ENCODE measurements at places on chromosomes 12 and 14.

DNA sequence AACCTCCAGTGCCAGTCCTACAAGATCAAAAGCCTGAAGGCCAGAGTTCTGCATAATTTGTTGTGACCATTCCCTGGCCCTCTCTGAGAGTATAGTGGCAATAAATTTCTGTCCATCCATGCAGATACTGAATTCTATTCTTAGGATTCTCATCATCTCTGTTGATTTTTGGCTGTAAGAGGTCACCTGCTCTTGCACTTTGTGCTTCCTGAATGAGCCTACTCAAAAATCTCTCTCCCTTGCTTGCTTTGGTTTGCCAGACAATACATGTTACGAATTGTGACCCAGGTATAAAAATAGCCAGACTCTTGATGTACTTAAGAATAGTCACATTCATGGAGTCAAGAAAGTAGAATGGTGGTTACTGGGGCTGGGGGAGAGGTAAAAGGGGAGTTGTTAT, 16.7 kb downstream of the ZNF664 start:
- no peak for DNase-seq

DNA sequence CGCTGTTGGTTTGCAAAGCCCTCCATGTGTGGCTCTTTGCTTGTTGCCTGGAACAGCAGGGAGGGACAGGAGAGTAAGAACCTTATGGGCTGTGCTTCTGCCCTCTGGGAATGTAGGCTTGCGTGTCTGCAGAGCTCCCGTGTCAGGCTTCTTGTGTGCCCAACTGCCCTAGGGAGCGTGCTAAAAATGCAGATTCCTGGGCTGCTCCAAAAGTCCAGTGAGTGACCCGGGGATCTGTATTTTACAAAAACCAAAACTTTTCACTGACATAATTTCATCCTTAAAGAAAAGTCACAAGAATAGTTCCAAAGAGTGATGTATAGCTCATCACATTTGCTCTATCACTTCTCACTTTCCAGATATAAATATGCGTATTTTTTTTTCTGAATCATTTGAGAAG, 34.8 kb upstream of the CCDC63 start:
- DNase-seq = no peak

DNA sequence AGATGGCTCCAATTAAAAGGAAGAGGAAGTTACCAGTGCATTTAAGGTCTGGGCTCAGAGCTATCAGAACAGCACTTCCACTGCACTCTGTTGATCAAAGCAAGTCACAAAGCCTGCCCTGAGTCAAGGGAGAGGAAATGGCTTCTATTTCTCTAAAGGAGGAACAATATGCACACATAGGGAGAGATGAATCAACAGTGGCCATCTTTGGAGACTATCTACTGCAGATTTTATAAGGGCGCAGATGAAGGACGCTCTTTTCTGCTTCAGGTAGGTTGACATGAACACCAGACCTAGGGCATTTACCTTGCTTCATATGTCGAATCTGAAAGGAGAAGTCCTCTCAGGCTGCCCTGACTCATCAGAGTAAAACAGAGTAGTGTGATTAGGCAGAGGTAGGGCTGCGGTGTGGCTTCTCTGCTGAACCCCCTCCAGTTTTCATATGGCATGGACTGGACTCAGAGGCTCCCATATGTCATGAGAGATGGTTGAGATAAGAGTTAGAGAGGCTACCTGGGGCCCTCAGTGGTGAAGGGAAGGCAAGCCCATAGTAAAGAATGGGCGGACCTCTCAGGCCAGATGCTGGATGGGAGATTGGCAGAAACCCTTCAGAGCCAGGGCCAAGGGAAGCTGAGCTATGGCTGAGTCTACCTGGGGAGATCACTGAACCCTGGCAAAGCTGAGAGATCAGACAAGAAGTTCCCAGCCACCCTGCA, 84.4 kb downstream of the ARF6 start:
- DNase-seq = peak; percentile 69

- DNase-seq = no peak
Measured at GRCh38 chr14:92317511-92317910, 5.5 kb upstream of the SLC24A4 start.

GRCh38 chr14:24430143-24430681, 458 bp downstream of the KHNYN start:
- DNase-seq = peak; percentile 72

DNA sequence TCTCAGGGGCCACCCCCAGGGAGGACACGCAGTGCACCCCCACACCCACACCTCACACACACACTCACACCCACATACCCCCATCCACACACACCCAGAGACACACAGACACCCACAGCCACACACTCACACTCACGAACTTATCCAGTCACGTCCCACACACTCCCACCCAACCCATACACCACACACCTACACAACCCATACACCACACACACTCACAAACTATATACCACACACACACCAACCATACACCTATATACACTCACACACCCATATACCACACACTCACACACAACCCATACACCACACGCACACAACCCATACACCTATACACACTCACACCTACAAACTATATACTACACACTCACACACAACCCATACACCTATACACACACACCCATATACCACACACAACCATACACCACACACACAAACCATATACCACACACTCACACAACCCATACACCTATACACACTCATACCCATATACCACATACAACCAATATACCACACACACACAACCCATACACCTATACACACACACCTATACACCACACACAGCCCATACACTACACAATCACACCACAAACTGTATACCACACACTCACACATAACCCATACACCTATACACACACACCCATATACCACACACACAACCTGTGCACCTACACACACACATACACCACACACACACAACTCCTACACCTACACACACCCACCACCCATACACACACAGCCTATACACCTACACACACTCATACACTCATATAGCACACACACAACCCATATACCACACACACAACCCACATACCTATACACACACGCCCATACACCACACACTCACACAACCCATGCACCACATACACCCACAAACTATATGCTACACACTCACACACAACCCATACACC, 42.7 kb downstream of the TMEM121 start:
- DNase-seq = no peak

GRCh38 chr14:26984311-26985177, 386.7 kb upstream of the NOVA1 start:
- peak; percentile 30 for DNase-seq

GRCh38 chr12:116808113-116809105, 70.3 kb downstream of the RNFT2 start:
- no peak for DNase-seq

GRCh38 chr12:5072311-5072710, 28.6 kb downstream of the KCNA5 start:
- DNase-seq = no peak

DNA sequence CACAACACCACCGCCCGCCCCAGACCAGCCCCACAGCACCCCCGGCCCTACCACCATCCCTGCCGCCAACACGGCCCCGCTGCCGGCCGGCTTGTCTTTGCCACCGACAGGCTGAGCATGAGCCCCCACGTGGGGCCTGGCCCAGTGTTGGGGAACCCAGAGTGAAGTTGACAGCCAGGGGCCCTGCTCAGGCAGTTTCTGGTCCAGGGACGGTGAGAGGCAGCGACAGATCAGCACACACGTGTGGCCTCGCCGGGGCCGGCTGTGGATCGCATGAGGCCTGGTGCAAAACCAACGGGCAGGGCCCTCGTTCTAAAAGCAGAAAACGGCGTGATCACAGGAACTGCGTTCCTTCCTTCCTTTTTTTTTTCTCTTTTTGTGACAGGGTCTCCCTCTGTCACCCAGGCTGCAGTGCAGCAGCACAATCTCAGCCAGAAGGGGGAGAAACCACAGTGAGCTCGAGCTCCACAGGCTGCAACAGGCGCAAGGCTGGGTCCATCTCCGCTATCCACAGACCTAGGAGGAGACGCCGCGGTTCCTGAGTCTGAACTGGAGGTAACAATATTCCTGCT, 50.5 kb upstream of the FBRSL1 start:
- no peak for DNase-seq

DNA sequence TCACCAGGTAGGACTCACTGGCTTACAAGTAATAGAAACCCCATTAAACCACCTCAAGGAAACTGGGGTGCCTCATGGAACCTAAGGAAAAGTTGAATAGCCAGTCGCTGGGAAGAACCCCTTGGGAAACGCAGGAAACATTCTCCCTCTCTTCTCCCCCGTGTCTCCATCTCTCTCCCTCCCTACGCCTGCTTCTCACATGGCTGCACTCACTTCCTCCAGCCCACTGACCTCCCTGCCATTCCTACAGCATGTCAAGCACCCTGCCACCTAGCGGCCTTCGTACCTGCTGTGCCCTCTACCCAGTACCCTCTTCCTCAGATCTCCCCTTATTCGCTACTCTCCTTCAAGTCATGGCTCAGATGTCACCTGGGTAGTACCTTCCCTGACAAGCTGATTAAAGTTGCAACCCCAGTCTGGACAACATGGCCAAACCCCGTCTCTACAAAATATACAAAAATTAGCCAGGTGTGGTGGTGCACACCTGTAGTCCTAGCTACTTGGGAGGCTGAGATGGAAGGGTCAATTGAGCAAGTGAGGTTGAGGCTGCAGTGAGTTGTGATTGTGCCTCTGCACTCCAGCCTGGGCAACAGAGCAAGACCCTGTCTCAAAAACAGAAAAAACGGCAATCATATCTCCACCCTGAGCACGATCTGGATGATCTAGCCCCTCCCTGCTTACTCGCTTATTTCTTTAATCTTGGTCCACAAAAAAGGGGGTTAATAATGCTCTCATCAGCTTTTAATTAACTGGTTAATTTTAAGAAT, 6.4 kb upstream of the DTX1 start:
- no peak for DNase-seq

DNA sequence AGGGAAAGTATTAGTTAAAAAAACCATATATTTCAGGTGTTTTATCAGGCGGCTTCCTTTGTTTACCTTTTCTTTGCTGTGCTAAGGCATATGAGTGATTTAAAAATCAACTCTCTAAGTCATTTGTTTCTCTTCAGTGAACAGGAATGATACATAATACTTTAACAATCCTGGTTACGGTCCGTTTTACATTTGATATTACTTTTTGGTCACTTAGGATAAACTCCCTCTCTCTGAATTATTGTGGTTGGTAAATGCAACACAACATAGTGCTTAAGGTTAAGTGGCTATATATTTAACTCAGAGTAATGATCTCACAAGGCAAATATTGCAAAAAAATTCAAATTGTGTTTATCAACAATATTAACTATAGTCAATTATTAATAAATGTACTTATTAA, 32.7 kb upstream of the AKAP6 start:
- no peak for DNase-seq

- DNase-seq = no peak
Measured at GRCh38 chr14:88553886-88554456, 836 bp downstream of the PTPN21 start.

GRCh38 chr12:77847060-77847541, 16.4 kb downstream of the NAV3 start:
- DNase-seq = peak; percentile 2

DNA sequence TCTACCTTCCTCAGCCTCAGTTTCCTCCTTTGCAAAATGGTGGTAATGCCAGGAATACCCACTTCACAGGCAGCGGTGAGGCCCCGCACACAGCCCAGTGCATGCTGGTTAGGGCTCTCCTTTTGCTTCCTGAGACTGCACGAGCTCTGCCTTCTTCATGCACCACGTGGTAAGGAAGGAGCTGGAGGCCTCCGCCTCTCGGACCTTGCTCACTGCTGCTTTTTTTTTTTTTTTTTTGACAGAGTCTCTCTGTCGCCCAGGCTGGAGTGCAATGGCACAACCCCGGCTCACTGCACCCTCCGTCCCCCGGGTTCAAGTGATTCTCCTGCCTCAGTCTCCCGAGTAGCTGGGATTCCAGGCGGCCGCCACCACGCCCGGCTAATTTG, 18.1 kb downstream of the TAMALIN start:
- peak; percentile 86 for DNase-seq

DNA sequence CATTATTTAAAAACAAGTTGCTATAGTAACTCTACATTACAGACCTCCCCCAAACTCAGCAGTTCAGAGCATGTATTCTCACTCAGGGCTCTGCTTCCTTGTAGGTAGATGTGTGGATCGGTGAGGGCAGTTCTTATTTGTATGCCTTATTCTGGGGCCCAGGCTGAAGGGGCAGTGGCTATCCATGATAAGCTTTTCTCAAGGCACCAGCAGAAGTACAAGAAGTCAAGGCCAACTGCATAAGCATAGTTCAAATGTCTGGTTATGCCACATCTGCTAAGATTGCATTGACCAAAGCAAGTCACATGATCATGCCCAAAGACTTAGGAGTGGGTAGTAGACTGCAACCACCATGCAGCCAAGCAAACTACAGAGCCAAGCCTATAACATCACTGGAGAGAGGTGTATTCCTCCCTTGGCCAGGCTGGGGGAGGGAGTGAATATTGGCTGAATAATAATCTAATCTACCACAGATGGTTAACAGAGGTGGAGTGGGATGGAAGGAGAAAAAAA, 4.6 kb downstream of the PSEN1 start:
- no peak for DNase-seq

DNA sequence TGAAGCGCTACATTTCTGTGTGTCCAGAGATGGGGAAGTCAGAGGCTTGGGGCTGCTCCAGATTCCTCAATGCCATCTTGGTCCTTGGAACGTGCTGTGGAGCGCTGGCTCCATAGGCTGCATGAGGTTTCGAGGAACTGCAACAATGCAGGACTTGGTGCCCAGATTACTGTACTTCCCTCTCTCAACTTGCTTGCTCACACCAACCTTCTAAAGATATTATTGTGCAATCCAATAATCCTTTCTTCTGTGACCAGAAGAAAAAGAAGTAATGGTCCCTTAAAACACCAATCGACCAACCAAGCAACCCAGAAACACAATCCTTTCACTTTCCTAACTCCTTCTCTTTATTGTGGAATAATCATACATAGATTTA, 3.7 kb downstream of the PRICKLE1 start:
- no peak for DNase-seq

GRCh38 chr14:61623927-61624326, 71.4 kb upstream of the HIF1A start:
- peak; percentile 17 for DNase-seq

- peak; percentile 53 for DNase-seq
Measured at GRCh38 chr14:65958664-65959562, 527.3 kb upstream of the CCDC196 start.

- no peak for DNase-seq
Measured at GRCh38 chr14:51880835-51881580, 20.6 kb downstream of the GNG2 start.

GRCh38 chr12:52473768-52474167, at the start of gene KRT6C:
TSS of gene KRT6C (minus strand) at chr12:52473805. CDS start at chr12:52473737, 68 bp downstream.
- DNase-seq = no peak

GRCh38 chr14:45135156-45135555, 574 bp upstream of the FANCM start:
- DNase-seq = no peak

DNA sequence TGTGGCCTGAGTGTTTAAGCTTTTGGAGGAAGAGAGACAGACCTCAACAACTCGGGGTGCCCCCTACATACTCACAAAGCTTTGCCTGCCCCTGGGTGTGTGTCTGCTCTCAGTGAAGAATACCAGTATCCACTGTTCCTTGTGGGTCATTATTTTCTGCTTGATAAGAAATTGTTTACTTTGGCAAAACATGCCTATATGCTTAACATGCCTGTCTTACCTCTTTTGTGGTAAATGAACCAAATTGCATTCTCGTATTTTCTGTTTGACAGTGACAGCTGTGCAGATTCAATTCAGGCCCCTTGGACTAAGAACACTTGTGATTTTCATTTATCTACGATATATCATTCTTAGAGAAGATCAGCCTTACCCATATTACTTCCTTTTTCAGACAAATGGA, 50.6 kb upstream of the REP15 start:
- no peak for DNase-seq

GRCh38 chr12:123104809-123105208, 46.1 kb downstream of the PITPNM2 start:
- DNase-seq = no peak

GRCh38 chr14:91996948-91997371, 42.9 kb downstream of the TRIP11 start:
- peak; percentile 70 for DNase-seq

Measured in activated CD4-positive, alpha-beta T cell treated with anti-CD3 and anti-CD28 coated beads, Interleukin-10, Interleukin-2, amounts not matched to agents 100 ng/mL and 50 ng/mL, durations not matched to agents 16 hours and 8 hours (primary cell).